ENCODE measurements at places on chromosomes 1 and 21. TPM values are rescaled to one million over a fixed set of nuclear protein-coding genes. Genes with fewer than 3 reads are reported as not detected.

- peak; percentile 50 for DNase-seq
Observed at GRCh38 chr1:160519642-160520435, 3.2 kb downstream of the SLAMF6 start.

GRCh38 chr1:26378088-26378878, 5.7 kb upstream of the ZNF683 start:
- peak; percentile 91 for DNase-seq

- DNase-seq, result no peak
Observed at GRCh38 chr21:25330266-25330665, 277.0 kb downstream of the MRPL39 start.

VAV3 gene
- 2.4 TPM for total RNA-seq

KCNAB2 gene
- 8.3 TPM for total RNA-seq

NOS1AP gene
- total RNA-seq, result not detected

GRCh38 chr1:25487628-25488027, 55.8 kb upstream of the LDLRAP1 start:
- no peak for DNase-seq

DNA sequence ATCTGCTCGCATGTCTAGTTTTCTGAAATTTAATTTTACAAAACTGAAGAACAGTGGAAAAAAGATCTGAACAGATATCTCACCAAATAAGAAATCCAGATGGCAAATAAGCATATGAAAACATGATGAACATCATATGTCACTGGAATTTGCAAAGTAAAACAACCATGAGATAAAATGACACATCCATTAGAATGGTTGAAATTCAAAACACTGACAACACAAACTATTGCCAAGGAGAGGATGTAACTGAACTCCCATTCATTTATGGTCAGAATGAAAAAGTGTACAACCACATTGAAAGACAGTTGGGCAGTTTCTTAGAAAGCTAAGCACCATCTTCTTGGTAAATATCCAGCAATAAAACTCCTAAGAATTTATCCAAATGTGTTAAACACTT, 312.7 kb upstream of the NCAM2 start:
- DNase-seq, result no peak

- no peak for DNase-seq
Observed at GRCh38 chr1:56423716-56424115, 155.6 kb downstream of the PLPP3 start.

DNA sequence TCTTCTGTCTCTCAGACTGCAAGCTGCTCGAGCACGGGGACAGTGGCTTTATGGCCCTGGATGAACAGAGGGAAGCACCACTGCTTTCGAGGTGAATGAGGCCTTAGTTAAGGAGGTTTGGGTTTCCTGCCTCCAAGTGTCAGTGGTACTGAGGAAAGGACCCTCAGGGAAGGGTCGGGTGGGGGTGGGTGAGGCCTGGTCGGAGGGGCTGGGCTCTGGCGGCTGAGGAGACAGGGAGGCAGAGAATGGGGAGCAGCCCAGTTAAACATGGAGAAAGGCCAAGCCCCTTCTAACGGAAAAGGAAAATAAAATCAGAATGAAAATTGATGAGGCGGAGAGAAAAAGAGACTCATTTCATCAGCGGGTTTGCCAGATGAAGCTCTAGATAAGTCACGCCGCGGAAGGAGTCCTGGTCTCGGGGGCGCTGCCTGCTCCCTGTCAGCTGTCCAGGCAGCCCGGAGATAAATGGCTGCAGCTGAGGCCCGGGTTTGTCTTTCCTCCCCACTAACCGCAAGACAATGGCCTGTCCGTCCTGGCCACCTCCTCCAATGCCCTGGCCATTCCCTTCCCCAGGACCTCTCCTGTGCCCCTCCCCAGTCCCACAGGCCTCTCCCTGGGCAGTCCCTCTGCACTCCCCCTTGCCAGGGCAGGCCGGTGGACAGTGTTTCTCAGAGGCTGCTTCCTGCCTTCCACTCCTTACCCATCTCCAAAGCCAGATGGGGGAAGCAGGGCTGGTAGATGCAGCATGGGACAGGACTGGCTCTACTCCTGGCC, 55.2 kb downstream of the LRRN2 start:
- DNase-seq, result no peak

GRCh38 chr1:9435153-9435636, 104.1 kb upstream of the SLC25A33 start:
- DNase-seq, result no peak

- DNase-seq, result no peak
Observed at GRCh38 chr1:94912263-94913184, 14.4 kb downstream of the CNN3 start.

DNA sequence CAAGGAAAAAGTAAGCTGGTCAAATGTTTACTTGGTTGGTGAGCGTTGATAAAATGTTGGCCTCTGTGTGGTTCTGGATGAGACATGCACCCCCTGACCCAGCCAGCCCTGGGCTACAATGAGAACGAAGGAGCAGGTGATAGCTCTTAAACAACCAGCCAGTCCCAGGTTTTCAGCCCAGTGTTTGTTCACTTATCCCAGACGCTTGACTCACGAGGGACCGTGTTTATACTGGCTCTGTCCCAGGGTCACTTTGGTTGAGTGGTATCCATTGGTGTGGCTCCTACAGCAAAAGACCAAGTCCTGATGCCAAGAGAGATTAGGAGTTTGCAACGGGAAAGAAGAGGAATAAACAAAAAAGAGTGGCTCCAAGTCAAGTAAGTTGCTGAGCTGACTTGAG, 86.9 kb downstream of the KCNJ15 start:
- peak; percentile 89 for DNase-seq

DNA sequence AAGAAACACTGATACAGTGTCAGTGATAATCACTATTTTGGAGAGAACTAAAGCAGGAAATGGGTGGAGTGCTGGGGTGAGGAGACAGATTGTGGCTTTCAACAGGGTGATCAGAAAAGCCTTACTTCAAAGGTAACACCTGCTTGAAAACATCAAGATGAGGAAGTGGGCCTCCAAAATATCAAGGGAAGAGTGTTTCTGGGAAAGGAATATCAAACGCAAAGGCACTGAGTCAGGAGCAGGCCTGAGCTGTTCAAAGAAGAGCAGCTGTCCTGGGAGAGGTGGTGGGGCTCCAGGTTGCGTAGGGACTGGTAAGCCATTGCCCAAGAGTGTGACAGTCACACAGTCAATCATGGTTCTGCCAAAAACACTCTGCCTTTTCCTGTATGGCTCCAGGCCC, 47.1 kb upstream of the ATP1A1 start:
- no peak for DNase-seq

- peak; percentile 81 for DNase-seq
Observed at GRCh38 chr1:41670217-41670957, 185.9 kb upstream of the EDN2 start.

DNA sequence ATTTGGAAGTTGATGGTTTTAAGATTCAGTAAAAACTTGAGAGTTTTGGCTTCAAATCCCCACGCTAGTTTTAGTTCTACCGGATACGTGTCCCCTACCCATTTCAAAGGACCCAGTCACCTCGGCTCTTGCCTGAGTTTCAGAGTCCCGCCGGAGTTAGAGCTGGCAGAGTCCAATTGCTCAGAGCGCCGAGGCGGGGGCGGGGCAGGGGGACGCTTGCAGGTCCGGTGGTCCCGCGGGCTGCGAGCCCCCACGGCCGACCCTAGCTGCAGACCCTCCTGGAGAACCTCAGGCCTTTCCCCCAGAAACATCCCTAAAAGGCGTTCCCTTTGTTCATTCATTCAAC, 765 bp upstream of the VPS45 start:
- DNase-seq, result no peak

CFAP45 gene
- total RNA-seq, result 1.7 TPM

DNA sequence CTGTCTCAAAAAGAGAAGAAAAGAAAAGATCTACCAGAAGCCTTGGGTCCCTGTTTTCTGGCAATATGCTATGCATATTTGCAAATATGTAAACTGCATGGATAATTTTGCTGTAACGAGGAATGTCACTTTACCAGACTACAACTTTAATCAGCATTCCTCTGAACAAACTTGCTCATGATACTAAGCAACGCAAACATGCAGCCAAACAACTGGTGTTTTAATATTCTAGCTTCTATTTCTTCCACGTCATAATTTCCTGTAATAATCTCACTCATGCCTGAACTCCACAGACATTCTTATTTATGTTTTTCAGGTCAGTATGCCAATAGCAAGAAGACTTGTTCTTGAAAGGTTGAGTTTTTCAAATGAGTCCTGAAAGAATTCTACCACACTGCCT, 114.1 kb downstream of the SIM2 start:
- DNase-seq, result no peak

GRCh38 chr1:205422993-205423642, 1.3 kb upstream of the LEMD1 start:
- DNase-seq, result no peak

KRTAP10-10 gene
- total RNA-seq, result not detected

DNA sequence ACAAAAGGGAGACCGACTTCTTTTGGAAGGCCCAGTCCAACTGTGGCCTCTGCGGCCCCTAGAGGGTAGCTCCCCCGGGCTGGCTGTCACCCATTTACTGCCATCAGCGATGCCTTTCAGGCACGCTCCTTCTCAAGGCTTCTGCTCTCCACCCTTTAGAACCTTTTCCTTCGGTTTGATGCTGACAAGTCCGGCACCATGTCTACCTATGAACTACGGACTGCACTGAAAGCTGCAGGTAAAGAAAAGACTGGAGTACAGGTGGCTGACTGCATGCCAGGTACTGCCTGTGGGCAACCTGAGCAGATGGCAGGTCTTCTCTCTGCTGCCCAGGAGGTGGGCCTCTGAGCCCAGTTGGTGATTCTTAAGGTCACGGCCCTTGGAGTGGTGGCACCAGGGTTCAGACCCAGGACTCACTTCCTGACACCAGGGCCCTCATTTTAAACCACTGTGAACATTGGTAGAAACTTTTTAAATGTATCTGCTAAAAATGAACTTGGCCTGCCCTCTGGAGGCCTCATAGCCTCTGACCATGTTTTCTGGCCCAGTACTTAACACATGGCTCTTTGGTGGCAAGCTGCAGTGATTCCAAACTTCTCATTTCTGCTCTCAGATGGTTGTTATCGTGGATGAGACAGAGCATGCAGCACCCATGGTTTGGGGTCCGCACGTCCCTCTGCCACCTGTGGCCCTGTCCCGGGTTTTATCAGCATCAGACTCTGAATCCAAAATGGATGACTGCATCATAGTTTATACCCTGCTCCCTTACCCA, 45.7 kb downstream of the CAPN9 start:
- DNase-seq, result no peak

DNA sequence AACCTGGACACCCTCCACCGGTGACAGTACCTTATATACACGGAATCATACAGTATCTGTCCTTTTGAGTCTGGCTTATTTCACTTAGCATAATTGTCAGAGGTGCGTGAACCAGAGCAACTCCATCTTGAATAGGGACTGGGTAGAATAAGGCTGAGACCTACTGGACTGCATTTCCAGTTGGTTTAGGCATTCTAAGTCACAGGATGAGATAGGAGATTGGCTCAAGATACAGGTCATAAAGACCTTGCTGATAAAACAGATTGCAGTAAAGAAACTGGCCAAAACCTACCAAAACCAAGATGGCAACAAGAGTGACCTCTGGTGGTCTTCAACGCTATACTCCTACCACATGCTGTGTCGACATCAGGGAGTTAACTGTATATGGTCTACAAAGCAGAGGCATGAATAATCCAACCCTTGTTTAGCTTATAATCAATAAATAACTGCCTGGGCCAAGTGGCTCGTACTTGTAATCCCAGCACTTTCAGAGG, 1.4 kb upstream of the FDPS start:
- DNase-seq, result peak; percentile 44

MYOC gene
- not detected for total RNA-seq

- no peak for DNase-seq
Observed at GRCh38 chr1:41225495-41225894, 16.6 kb downstream of the SCMH1 start.
